ENCODE measurements at places on chromosomes 5 and 9. TPM values are rescaled to one million over a fixed set of nuclear protein-coding genes. Genes with fewer than 3 reads are reported as not detected.

Gene CCNI2
- under 0.01 TPM for total RNA-seq

Gene PCA3
- not detected for total RNA-seq

Gene ITGA2
- 50.1 TPM for total RNA-seq

Gene OXCT1
- 56.3 TPM for total RNA-seq

Gene PLGRKT
- 12.6 TPM for total RNA-seq

Gene DCTN3
- 106 TPM for total RNA-seq

Gene RNF224
- total RNA-seq: under 0.01 TPM

Gene NUTM2F
- total RNA-seq: not detected

Gene ZNF608
- 18.0 TPM for total RNA-seq

Gene PNPLA7
- total RNA-seq: 1.3 TPM

Gene PCDHGC3
- total RNA-seq: 59.0 TPM

GRCh38 chr9:129902740-129903134 is 67.5 kb downstream of the USP20 start:
- no peak overlapping the region for H3K4me3 ChIP-seq
- H3K27me3 ChIP-seq: no peaks in the 10 kb centered on the region
- no peak overlapping the region for H3K27ac ChIP-seq

DNA sequence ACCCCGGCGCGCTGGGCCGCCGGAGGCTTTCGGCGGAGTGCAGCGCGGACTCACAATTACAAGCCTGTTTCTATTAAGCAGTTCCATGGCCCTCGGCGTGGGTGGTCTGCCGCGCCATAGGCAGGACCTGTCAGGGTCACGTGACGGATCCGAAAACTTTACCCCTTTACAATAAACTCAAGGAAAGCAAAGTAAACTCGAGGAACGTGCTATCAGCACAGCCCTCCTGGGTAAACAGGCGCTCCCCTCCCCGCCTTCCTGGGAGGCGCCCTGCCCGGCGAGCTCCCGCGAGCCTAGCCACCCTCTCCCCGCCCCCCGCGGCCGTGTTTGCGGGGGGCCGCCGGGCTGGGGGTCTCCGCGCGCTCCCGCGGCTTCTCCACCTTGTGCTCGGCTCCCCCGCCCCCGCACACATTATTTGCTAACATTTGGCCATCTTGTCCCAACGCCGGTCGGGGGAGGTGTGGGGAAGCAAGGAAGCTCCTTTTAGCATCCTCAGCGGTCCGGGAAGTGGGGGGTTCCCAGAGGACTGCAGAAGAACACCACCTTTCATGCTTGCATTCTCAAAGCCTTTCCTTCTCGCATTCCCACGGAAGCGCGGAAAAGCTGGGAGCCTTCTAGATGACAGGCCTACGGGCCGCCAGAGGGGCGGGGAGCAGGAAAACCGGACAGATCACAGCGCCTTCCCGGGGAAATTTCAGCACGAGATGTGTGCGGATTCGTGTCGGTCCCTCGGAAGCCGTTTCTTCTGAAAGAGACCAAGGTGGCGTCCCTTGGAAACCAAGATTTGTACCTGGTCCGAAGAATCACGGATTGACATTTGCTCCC is at the start of gene PTCH1:
Gene PTCH1, minus strand, starts transcription at position 238 of the 825 bp plus-strand sequence.
- H3K4me1 ChIP-seq: peaks cover 8% of the 10 kb centered on the region
- DNase-seq: peak; percentile 68
- peaks cover 5% of the 10 kb centered on the region for H3K27me3 ChIP-seq
- peak within 1 kb of the TSS; percentile 71 for H3K4me3 ChIP-seq
- no peak within 1 kb of the TSS for H3K27ac ChIP-seq
- H3K36me3 ChIP-seq: no peaks in the 10 kb centered on the region

DNA sequence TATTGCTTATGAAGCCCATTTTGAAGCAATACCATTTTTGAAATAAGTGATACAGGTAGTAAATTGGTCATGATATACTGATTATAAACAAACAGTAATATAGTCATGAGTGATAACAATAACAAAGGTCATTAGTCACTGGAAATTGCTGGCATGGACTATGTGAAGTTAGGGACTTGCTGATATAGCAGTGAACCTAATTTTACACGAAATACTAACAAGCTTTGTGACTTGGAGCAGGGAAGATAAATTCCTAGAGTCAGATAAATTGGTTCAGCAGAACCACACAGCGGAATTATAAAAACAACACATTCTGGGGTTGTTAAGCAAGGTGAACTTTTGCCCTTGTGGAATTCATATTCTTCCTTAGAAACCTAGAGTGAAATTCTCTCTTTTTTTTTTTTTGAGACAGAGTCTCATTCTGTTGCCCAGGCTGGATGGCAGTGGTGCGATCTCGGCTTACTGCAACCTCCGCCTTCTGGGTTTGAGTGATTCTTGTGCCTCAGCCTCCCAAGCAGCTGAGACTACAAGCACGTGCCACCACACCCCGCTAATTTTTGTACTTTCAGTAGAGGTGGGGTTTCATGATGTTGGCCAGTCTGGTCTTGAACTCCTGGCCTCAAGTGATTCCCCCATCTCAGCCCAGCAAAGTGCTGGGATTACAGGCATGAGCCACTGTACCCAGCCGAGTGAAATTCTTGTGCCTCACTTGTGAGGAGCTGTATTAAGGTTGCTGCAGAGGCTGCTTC is 6.0 kb downstream of the UGCG start:
- peak; percentile 52 for DNase-seq
- H3K27ac ChIP-seq: peak overlapping the region; percentile 45
- H3K36me3 ChIP-seq: peaks cover 2% of the 10 kb centered on the region
- H3K4me3 ChIP-seq: peak overlapping the region; percentile 64
- H3K4me1 ChIP-seq: peaks cover 13% of the 10 kb centered on the region

- DNase-seq: peak; percentile 96
- H3K4me3 ChIP-seq: no peak overlapping the region
- H3K4me1 ChIP-seq: peaks cover 48% of the 10 kb centered on the region
- H3K27ac ChIP-seq: peak overlapping the region; percentile 95
Observed at GRCh38 chr5:172903790-172904189, 55.4 kb upstream of the RPL26L1 start.

- H3K4me1 ChIP-seq: no peaks in the 10 kb centered on the region
- no peak overlapping the region for H3K4me3 ChIP-seq
- H3K27me3 ChIP-seq: no peaks in the 10 kb centered on the region
- DNase-seq: no peak
- no peak overlapping the region for H3K27ac ChIP-seq
Observed at GRCh38 chr5:123450114-123450513, 26.9 kb upstream of the CEP120 start.

DNA sequence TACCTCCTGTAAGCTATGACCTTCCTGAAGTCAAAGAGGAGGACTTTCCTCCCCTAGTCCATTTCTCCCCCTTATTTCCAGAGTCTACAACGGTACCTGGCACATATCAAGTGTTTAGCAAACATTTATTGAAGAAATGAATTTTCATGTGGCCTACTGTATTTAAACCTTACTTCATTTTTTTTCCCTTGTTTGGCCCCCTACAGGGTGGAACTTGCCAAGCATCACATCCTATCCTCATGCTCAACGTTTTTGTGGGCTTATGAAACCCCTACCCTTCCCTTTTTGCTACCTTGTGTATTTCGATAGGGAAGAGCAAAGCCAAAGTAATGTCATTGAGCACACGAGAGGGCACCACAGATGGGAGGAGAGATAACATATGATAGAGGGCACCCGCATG is 1857.8 kb upstream of the WWC1 start:
- H3K27me3 ChIP-seq: no peaks in the 10 kb centered on the region
- no peaks in the 10 kb centered on the region for H3K4me1 ChIP-seq
- H3K27ac ChIP-seq: no peak overlapping the region
- no peak overlapping the region for H3K4me3 ChIP-seq

GRCh38 chr5:140011297-140011802 is 31.7 kb downstream of the NRG2 start:
- no peaks in the 10 kb centered on the region for H3K36me3 ChIP-seq
- DNase-seq: peak; percentile 50
- no peak overlapping the region for H3K4me3 ChIP-seq
- peaks cover 3% of the 10 kb centered on the region for H3K27me3 ChIP-seq
- H3K27ac ChIP-seq: no peak overlapping the region

DNA sequence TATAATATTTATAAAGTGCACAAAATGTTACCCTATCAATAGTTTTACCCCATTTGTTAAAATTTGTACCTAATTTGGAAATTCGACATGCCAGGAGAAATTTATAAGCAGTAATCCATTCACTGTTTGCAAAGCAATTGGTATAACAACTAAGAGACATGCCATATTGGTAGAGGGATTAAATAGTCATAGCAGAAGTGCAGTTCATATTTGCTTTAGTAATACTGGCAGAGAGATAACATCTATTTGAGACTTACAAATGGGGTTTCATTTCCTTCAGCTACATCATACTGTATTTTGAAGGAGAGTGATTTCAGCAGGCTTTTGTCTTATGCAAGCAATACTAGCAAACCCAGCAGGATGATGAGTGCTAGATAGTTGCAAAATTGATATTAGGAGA is 610.4 kb upstream of the CDH10 start:
- no peak for DNase-seq
- H3K27me3 ChIP-seq: no peaks in the 10 kb centered on the region
- no peaks in the 10 kb centered on the region for H3K36me3 ChIP-seq
- no peak overlapping the region for H3K4me3 ChIP-seq

- no peak overlapping the region for H3K4me3 ChIP-seq
- peaks cover 3% of the 10 kb centered on the region for H3K27me3 ChIP-seq
- no peaks in the 10 kb centered on the region for H3K36me3 ChIP-seq
Observed at GRCh38 chr5:139863855-139864558, 68.4 kb downstream of the PSD2 start.

DNA sequence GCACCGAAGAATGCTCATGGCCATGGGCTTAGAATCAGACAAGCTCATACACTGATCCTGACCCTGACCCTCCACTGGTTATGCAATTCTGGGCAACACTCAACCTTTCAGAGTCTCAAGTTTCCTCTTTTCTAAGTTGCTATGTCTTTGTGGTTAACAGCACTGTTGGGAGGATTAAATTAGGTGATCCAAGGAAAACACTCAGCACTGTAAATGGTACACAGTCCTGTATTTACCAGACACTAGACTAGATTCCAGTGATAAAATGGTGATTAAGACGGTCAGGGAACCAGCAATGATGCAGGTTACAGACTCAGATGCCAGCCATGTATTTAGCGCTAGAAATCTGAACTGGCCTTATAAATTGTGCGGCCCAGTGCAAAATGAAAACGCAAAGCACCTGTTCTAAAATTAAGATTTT is 8.1 kb downstream of the ARL15 start:
- no peak overlapping the region for H3K27ac ChIP-seq
- peak; percentile 72 for DNase-seq
- no peaks in the 10 kb centered on the region for H3K36me3 ChIP-seq
- H3K27me3 ChIP-seq: no peaks in the 10 kb centered on the region
- no peak overlapping the region for H3K4me3 ChIP-seq
- peaks cover 2% of the 10 kb centered on the region for H3K4me1 ChIP-seq

DNA sequence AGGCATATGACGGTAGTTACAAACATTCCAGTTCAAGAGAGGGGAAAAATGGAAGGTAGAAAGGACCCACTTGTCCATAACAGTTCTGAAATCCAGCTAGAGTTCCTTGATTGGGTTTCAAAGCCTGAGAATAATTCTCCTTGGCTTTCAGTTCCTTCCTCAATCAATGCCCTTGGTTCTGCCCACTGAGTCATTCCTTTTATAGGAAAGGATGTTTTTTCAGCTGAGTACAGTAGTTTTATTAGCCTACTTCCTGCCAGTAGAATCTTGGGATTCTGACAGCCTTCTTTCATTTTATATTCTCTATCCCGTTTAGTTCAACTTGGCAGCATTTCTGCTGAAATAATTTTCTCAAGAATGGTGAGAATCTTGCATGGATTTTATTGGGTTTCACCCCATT is 386.9 kb upstream of the SMC2 start:
- no peak for DNase-seq
- no peaks in the 10 kb centered on the region for H3K36me3 ChIP-seq
- no peak overlapping the region for H3K4me3 ChIP-seq
- no peaks in the 10 kb centered on the region for H3K4me1 ChIP-seq
- H3K27ac ChIP-seq: no peak overlapping the region

DNA sequence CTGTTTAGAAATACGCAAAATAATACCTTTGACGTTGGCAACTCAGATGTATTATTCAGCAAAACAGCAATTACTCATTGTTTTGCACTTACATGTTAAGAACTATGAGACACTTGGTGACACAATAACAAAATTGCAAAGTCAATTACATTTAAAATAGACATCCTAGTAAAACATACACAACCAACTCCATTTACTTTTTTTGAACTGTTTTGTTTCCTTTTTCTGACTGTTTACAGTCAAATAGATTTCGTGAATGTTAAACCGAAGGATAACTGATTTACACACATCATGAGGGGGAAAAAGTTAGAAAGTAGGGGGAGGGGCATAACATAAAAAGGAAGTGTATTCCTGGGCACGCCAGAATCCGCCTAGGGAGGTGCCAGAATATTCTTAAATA is 220.1 kb downstream of the MEF2C start:
- no peak for DNase-seq
- H3K36me3 ChIP-seq: no peaks in the 10 kb centered on the region
- peaks cover 56% of the 10 kb centered on the region for H3K27me3 ChIP-seq
- no peak overlapping the region for H3K4me3 ChIP-seq

- no peak for DNase-seq
- no peak overlapping the region for H3K4me3 ChIP-seq
- no peaks in the 10 kb centered on the region for H3K27me3 ChIP-seq
- H3K27ac ChIP-seq: no peak overlapping the region
- no peaks in the 10 kb centered on the region for H3K4me1 ChIP-seq
- H3K36me3 ChIP-seq: no peaks in the 10 kb centered on the region
Observed at GRCh38 chr5:4233671-4234070, 638.0 kb downstream of the IRX1 start.

DNA sequence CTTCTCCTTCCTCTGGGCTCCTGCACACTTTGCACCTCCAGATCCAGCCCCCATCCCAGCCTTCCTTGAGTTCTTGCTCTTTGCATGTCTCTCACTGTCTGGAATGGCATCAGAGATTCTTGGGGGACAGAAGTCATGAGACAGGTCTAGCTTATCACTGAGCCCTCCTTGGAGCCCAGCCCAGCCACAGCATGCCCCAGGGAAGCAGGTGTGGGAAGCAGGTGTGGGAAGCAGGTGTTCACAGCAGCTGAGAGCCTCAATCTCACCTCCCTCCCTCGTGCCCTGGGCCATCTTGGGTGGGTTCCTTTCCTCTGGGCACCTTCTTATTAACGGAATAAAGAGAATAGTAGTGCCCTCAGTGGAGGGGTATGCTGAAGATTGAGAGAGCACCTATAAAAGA is 27.2 kb downstream of the SLC6A7 start:
- H3K4me3 ChIP-seq: no peak overlapping the region
- peaks cover 5% of the 10 kb centered on the region for H3K4me1 ChIP-seq
- no peaks in the 10 kb centered on the region for H3K27me3 ChIP-seq
- no peaks in the 10 kb centered on the region for H3K36me3 ChIP-seq

DNA sequence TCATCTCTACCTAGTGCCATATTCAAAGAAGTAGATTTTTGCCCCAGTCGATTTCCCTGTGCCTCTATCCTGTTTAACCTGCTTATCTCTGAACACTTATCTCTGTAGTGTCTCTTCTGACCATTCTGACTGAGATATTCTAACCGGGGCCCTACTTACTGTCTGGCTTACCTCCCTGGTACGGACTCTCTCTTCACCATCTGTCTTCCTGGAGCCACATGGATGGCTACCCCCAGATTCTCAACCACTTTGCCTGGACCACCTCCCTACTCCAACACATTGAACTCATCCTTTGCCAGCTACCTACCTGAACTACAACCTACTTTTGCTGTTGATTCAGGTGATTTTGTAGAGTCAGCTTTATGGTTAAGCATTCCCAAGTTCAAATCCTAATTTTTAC is 397.4 kb upstream of the SLC24A2 start:
- H3K4me3 ChIP-seq: no peak overlapping the region
- H3K27ac ChIP-seq: no peak overlapping the region
- peaks cover 2% of the 10 kb centered on the region for H3K27me3 ChIP-seq
- H3K4me1 ChIP-seq: no peaks in the 10 kb centered on the region
- H3K36me3 ChIP-seq: no peaks in the 10 kb centered on the region

GRCh38 chr9:33946779-33947535 is 101.7 kb downstream of the UBAP2 start:
- no peak overlapping the region for H3K4me3 ChIP-seq
- peak; percentile 99 for DNase-seq
- H3K27ac ChIP-seq: peak overlapping the region; percentile 1
- H3K36me3 ChIP-seq: no peaks in the 10 kb centered on the region
- peaks cover 29% of the 10 kb centered on the region for H3K4me1 ChIP-seq

Measured in fibroblast of lung (primary cell).